ENCODE measurements at places on chromosomes 1 and 21. TPM values are rescaled to one million over a fixed set of nuclear protein-coding genes. Genes with fewer than 3 reads are reported as not detected.

DNA sequence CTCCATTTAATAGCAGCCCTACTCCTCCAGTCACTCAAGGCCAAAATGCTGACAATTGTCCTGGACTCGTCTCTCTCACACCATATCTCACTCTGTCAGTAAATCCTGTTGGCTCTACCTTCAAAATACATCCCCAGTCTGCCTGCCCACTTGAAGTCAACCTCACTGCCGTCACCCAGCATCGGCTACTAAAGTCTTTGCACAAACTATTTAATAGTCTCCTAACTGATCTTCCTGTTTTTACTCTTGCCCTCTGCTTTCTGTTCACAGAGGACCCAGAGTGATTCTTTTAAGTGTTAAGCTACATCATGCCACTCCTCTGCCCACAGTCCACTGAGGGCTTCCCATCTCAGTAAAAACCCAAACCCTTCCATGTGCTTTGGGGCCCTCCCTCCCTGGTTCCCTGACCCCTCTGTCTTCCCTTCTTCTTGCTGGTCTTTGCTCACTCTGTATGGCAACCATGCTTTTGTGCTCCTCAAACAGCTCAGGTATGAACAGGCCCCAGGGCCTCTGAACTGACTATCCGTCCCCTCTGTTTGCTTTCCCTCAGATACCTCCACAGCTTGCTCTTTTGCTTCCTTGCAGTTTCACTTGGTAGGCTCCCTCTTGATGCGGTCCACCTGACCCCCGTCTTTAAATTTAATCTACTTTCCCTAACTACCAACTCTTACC, 19.0 kb downstream of the RNASEL start:
- no peak for DNase-seq

- DNase-seq: no peak
Measured at GRCh38 chr1:58899587-58900271, 115.9 kb upstream of the JUN start.

DNA sequence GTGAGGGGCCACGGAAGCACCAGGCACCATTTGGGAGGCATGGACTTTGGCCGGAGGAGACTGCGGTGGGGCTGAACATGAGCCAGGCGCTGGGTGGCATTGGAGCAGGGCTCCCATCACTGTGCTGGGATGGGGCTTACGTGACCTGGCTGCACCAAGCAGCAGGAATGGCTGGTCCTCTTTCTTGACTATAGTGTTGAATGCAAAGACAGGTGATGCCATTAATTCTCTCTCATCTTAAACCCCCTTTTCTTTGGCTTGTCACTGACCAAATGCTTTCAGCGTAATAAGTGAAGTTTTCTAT, 447.9 kb downstream of the CAMTA1 start:
- DNase-seq: no peak

Gene UAP1
- 141 TPM for polyA plus RNA-seq

GRCh38 chr21:29195981-29196669, 65.7 kb downstream of the MAP3K7CL start:
- peak; percentile 66 for DNase-seq

Gene AMY1A
- not detected for polyA plus RNA-seq

- DNase-seq: peak; percentile 62
Measured at GRCh38 chr1:228669242-228669585, 66.1 kb upstream of the RHOU start.

GRCh38 chr1:77686796-77687518, 4.5 kb upstream of the ZZZ3 start:
- DNase-seq: no peak

Gene LAX1
- polyA plus RNA-seq: not detected

Gene FNDC7
- not detected for polyA plus RNA-seq

Gene OR2T11
- not detected for polyA plus RNA-seq

DNA sequence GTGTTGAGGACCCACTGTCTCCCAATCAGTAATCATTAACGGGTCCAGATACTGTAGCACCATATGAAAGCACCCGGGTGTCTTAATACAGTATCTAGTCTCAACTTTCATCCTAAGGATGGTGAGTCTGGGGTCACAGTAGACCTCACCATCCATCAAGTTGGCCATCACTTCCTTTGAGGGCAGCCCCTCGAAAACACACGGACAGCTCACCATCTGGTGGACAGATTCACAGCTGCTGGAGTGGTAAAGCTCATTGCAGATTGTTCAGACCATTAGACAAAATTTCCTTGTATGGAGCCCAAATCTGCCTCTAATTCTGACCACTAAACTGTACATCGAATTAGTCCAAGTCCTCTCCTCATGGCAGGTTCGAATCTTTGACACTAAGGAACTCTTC, 123.1 kb downstream of the PGBD5 start:
- no peak for DNase-seq

Gene S100A3
- 3.6 TPM for polyA plus RNA-seq

DNA sequence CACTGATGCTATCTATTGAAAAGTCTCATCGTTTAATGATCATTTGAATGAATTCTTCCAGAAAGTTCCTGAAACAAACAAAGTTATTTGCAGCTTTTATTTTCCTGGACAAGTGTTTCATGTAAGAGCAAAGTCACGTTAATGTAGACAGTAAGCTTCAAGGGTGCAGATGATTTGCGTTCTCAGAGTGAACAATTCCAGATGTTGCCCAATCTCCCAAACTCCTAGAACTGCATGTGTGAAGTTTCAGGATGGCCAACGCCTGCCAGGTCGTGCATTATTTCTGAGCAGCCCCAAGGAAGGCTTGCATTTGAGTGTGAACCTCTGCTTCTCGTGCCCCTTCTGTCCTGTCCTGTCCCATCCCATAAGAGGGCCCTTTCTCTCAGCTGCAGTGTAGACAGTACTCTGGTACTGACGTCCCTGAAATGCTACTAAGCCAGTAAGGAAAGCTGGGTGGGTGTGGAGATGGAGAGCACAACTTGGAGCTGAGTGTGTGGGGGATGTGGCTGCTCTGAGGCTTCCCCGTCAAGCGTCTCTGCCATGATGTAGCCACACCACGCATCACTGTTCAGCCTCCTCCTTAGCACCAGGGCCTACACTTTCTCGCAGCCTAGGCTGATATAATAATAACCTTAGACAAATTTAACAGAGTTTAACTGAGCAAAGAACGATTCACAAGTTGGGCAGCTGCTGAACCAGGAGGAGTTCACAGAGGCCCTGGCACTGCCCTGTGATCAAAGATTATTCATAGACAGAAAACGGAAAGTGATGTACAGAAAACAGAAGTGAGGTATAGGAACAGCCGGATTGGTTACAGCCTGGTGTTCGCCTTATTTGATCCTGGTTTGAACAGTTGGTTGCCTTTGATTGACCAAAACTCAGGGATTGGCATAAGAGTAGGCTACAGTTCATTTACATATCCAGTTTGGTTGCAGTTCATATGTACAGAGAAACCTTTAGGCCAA, 50.4 kb downstream of the RHOU start:
- DNase-seq: no peak

DNA sequence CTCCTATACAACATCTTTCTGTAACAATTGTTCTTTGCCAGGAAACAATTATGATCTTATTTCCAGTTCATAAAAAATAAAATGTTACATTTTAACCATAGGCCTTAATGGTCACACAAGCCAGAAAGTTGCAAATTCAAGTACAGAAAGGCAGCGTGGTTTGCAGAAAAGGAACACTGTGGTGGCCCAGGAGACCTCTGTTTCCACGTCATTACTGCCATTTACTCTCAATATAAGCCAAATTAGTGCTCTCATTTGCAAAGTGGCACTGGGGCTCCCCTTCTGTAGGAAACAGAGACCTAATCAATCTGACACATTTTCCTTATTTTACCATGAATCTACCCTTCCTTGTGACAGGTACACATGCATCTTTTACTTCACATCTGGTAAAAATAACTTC, 79.3 kb upstream of the TLR5 start:
- DNase-seq: no peak

Gene ZC3H12A
- 14.4 TPM for polyA plus RNA-seq

Gene ZNHIT6
- polyA plus RNA-seq: 10.7 TPM

GRCh38 chr1:192905049-192905448, 96.2 kb downstream of the RGS2 start:
- no peak for DNase-seq

- no peak for DNase-seq
Measured at GRCh38 chr1:79732950-79733349, 726.4 kb upstream of the ADGRL4 start.

Gene SPRR2E
- polyA plus RNA-seq: 1.8 TPM

Gene OR2T29
- polyA plus RNA-seq: not detected

DNA sequence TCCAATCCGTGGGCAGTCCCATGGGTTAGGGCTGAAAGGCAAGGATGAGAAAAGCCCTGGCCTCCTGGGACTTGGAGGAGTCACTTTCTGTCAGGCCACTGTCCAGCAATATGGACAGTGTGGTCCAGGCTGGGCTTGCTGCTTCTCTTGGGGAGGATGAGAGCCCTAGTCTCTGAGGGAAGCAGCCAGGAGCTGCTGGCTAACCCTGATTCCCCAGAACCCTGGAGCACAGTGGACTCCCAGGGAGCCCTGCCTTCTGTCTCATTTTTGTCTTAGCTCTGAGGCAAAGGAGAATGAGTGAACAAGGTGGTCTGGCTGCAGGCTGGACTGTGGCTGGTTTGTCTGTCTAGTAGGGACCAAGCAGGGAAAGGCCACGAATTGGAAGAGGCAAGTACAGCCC, 23.8 kb upstream of the EDN2 start:
- no peak for DNase-seq
